Stimulated activated CD8-positive, alpha-beta memory T cell treated with anti-CD3 and anti-CD28 coated beads, Interleukin-4, amount 100 ng/mL, for 24 hours (primary cell): ENCODE measurements at places on chromosomes 1 and 21.

DNA sequence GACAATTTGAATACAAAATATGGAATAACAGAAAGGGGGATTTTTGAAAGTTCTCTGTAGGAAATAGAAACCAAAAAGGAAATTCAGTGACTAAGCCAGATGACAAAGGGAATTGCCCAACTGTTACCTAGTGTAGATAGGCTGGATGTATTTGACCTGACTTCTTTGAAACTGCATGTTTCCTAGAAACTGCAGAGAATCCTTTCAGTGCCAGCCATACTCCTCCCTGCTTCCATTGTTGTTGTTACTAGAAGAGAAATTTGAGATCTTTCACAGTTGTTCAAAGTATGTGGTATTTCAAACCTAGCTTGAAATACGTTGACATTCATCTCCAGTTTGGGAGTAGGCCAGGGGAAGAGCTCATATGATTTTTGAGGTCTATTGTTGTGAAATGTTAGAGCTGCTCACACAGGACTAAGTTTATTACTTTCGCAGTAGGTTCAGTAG is 1.8 kb upstream of the GBP5 start:
- no peak for DNase-seq

GRCh38 chr1:30818568-30819243 is 61.1 kb upstream of the LAPTM5 start:
- no peak for DNase-seq

DNA sequence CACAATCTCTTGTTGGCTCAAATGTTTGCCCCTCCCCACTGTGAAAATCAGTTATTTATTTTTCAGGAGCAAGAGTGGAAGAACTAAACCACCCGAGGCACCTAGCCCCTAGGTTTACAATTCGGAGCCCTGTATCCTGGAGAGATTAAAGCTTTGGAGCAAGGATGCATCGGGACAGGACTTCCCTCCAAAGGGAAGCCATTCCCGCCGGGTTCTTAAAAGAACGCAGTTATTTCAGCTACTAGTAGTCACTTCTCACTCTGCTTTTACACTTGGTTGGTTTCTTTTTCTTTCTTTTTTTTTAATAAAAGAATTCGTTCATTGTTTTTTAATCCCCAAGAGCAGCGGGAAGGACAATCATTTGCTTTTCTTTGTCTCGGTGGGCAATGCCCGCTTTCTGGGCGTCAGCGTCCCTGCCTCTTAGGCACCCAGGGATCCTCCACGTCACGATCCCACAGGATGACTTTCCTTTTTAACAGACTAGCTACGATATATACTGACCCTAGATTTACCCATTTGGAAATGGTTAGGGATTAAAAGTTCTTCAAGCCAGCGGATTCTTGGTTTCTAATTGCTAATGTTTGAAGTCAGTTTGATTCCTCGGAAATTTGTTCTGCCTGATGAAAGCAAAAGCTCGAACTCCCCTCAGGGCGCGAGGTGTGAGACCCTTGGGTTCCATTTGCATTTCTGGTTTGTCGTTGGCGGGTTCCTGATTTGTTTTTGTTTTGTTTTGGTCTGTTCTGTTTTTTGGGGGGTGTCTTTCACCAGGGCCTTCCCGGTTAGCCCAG is 9.0 kb downstream of the TBX15 start:
- no peak for DNase-seq

DNA sequence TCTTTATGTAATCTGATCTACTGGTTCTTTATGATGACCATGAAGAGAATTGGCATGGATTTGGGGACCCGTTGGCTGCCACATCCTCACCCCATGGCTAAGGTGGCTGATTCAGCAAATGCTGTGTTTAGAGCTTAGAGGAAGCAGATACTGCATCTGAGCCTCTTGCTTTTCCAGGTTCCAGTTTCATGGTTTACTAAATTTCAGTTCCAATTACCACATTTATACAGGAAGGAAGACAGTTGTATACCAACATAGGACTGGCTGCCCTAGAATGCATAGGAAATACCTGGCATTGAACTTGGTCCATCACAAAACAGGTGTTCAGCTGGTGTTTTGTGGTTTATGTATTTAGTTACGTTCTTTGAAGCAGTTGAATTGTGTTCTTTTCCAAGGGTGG is 107.1 kb downstream of the ST3GAL3 start:
- DNase-seq, result no peak

- DNase-seq, result no peak
Observed at GRCh38 chr1:227508431-227508830, 54.9 kb upstream of the ZNF678 start.

GRCh38 chr21:46049890-46050667 is 47.8 kb upstream of the COL6A2 start:
- DNase-seq, result no peak

DNA sequence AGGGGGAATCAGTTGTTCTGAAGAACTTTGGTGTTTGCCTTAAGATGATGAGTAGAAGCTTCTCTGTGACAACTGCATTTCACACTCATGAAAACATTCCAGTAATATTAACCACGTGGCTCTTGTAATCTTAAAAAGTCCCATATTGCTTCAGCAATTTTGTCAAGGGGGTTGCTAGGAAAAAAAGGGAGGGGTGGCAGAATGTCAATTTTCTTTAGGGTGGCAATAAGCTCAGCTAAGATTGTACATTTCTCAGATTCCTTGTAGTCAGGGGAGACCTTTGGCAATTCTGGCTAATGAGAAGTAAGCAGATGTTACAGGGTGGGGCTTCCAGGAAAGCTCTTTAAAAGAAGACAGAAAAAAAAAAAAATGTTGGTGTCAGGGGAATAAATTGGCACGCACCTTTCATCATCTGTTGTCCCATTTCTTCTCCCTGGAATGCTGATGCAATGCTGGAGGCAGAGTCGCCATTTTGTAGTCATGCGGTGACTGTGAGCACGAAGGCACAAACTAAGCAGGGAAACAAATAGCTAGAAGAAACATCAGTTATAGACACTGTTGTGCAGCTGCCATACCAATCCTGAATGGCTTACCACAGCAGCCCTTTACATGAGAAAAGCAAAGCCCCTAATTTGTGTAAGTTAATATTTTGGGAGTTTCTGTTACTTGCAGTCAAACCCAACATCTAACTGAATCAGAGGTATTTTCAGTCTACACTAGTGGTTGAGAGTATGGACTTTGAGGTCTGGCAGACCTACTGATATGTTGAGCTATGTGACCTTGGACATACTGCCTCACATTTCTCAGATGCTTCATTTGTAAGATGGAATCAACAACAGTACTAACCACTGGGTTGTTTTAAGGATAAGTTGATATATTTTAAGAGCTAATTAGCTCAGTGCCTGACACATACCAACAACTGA is 56.1 kb upstream of the MRPS6 start:
- DNase-seq, result no peak

DNA sequence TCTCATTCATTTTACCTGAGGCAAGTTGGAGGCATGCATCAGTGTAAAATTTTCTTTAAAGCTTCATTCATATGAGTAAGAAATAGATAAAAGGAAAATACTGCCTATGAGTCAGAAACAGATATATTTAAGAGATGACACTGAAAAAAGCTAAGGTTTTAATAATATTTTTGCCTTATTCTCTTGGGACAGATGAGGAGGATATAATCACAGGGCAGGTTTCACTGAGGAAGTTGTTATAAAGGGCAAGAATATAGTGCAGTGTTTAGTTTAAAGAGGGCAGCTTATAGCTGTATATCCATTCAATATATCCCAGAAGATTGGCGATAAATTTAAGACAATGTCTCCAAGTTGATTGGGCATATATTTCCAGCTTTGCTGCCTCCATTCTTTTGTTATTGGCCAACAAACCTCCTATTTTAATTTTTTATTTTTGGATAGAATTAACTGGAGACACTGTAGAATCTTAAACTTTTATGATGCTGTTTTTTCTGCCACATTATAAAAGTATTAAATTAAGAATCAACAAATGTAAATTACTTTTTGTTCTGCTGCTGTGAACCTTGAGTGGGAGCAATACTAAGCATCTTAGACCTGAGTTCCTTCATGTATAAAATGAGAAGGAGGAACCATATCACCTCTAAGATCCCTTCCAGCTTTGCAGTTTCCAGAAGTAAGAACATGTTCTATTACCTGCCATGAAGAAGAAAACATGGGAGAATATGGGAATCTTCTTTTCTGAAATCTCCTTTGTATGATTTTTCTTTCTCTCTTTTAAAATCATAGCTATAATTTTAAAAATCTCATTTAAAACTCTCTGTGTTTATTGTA is 171.6 kb downstream of the S1PR1 start:
- no peak for DNase-seq

- no peak for DNase-seq
Observed at GRCh38 chr1:152513081-152513480, 1.2 kb upstream of the CRCT1 start.

DNA sequence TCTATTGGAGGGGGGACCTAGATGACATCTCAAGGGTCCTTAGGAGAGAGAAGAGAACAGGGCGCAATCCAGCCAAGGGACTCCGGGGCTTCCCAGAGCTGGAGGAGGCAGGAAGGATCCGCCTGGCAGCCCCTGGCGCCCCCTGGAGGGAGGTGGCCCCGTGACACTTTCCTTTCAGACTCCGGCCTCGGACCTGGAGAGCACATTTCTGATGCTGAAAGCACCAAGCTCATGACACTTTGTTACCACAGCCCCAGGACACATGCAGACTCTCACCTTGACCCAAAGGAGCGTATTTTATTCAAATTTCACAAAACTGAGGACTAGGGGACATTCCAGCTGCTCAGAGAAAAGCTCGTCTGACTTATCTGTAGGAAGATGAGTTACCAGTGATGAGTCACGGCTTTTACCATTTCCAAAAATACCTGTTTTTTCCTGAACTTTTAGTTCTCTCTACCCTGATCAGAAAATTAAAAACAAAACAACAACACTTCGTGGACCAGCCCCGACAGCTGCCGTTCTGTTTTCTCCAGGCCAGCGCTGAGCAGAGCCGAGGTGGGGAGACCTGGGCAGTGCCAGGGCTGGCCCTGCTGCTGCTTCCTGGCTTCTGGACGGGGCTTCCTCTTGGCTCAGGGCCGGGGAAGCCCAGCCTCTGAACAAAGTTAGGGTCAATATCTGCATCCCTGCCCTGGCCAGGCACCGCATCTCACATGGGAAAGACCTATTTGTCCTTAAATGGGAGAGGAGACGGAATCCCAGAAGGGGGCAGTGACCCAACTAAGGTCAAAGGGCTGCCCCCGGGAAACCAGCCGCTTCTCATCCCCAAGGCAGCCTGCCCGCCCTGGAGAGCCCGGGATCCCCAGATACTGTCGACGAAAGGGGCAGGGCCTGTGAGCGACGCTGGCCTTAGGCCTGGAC is 21.6 kb upstream of the POFUT2 start:
- DNase-seq, result peak; percentile 31

DNA sequence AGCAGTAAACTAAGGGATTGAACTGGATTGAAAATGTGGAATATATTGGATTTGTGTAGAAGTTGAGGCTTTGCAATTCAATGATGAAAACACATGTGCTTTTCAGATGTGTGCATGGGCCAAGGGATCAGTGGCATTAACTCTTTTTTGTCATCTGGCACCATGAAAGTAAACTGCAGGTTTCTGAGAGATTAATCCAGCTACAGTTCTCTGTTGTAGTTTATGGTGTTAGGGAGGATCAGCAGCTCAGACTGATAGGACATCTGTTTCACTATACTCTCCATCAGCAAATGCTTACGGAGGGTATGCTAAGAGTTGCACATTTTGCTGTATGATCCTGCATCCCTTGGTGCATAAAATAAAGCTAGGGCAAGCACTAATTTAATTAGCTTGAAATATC is 82.6 kb downstream of the C1orf21 start:
- DNase-seq, result no peak

- no peak for DNase-seq
Observed at GRCh38 chr1:94936861-94937620, 10.1 kb upstream of the CNN3 start.

DNA sequence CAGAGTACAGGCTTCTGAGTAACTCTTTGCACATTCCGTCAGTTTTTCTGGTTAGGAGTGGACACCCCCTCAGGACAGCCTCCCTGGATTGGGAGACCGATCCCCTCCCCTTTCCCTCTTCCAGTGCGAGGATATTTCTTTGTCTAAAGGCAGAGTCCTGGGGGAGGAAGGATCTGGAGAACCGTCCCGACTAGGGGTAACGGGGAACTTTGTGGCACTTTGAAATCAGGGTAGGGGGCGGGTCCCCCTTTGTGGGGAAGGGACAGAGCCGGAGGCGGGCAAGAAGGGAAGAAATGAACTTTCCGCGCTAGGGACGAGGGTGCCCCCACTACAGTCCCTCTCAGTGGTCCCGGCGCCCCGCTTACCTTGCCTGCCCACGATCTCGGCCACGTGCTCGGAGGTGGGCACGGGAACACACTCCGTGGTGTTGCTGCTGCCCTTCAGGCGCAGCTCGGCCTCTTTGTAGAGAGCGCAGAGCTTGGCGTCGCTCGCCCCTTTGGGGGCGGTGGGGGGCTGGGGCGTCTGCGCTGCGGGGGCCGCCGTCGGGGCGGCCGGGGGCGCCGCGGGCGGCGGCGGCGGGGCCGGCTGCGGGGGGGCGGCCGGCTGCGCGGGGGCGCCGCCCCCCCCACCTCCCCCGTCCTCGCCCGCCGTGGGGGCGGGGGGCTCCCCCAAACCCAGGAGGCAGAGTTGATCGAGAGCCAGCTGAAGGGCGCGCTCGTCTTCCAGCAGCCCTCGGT is 917 bp downstream of the MEX3A start:
- DNase-seq, result no peak

GRCh38 chr21:43312751-43313169 is 114.2 kb downstream of the SIK1 start:
- no peak for DNase-seq

DNA sequence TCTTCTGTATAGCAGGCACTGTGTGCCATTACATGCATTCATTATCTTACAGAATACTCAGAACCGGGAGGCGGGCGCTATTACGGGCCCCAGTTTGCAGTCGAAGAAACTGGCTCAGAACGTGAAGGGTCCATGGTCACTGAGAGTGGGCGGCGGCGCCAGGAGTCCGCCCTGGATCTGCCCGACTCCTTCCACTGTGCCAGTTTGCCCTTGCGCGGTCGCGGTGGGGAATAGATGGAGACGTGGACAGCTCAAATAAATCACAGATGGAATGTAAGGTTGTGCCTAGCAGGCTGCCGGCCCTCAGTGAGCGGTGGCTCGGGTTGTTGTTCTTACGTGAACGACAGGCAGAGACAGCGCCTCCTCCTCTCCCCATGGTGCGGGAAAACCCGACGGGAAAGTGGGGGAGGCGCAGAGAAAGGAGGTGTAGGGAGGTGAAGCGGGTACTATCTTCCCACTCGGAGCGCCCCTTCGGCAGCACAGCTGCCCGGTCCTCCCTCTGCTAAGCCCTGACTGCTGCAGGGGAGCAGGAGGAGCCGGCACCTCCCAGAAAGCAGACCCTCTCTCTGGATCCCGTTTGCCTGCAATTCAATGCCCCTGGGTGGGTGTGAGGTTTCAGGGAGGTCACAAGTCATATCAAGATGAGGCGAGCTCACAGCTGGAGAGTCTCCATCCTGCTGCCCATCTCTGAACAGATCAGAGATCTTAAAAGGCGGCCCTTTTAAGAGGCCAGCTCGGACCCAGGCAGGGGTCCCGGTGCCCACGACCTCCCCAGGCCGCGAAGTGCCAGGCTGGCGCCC is 1.1 kb downstream of the COL9A2 start:
- no peak for DNase-seq

GRCh38 chr1:119374208-119374874 is 5.8 kb downstream of the HAO2 start:
- no peak for DNase-seq

GRCh38 chr21:14581902-14582457 is 35.9 kb upstream of the SAMSN1 start:
- no peak for DNase-seq
